Ureter (tissue), 1 donor: ENCODE measurements at places on chromosomes 6 and 20. TPM values are rescaled to one million over a fixed set of nuclear protein-coding genes. Genes with fewer than 3 reads are reported as not detected.

Gene BPIFB4
- not detected for total RNA-seq

Gene CDSN
- not detected for total RNA-seq

Gene TREML1
- total RNA-seq: 0.86 TPM

Gene CYP21A2
- total RNA-seq: 3.8 TPM

Gene PROKR2
- not detected for total RNA-seq

Gene FOXF2
- 3.4 TPM for total RNA-seq

Gene TRIM10
- total RNA-seq: not detected

Gene ZC2HC1B
- not detected for total RNA-seq

Gene RAB44
- total RNA-seq: 1.0 TPM

Gene MKKS
- 16.7 TPM for total RNA-seq

Gene MYH7B
- total RNA-seq: 1.4 TPM

Gene GDAP1L1
- not detected for total RNA-seq

Gene CLDN20
- total RNA-seq: not detected

Gene CFB
- 41.4 TPM for total RNA-seq

Gene TSPO2
- not detected for total RNA-seq

Gene ANKEF1
- 9.0 TPM for total RNA-seq

Gene TCP11
- total RNA-seq: not detected

Gene FERMT1
- total RNA-seq: 41.8 TPM

Gene DEF6
- 28.0 TPM for total RNA-seq

Gene C20orf144
- total RNA-seq: not detected

Gene PBOV1
- total RNA-seq: not detected

Gene HLA-DOA
- 25.6 TPM for total RNA-seq

Gene RALY
- 111 TPM for total RNA-seq

Gene KCNQ2
- not detected for total RNA-seq

Gene PSORS1C2
- not detected for total RNA-seq

Gene TFAP2D
- total RNA-seq: not detected

Gene BPIFB2
- total RNA-seq: not detected

Gene PRKN
- 12.1 TPM for total RNA-seq

Gene STK35
- total RNA-seq: 21.2 TPM

Gene RSPO3
- 4.1 TPM for total RNA-seq

Gene ARFGEF3
- 40.1 TPM for total RNA-seq

Gene POPDC3
- not detected for total RNA-seq

Gene OR2J3
- not detected for total RNA-seq

Gene ID4
- total RNA-seq: 32.5 TPM

Gene MDFI
- total RNA-seq: 36.7 TPM

Gene VGLL2
- total RNA-seq: not detected

Gene SLC22A16
- total RNA-seq: not detected

Gene COL21A1
- 9.3 TPM for total RNA-seq

Gene COL20A1
- total RNA-seq: not detected

Gene ALDH5A1
- 39.6 TPM for total RNA-seq

Gene RSPH4A
- total RNA-seq: 0.55 TPM

Gene STMND1
- total RNA-seq: not detected

Gene SEMG1
- not detected for total RNA-seq

Gene DUSP15
- 4.7 TPM for total RNA-seq

Gene MUCL3
- not detected for total RNA-seq

Gene BACH2
- total RNA-seq: 4.3 TPM

Gene GTSF1L
- total RNA-seq: not detected

Gene TBXT
- not detected for total RNA-seq

Gene TUBB2B
- 2.8 TPM for total RNA-seq

Gene SYNDIG1
- 4.6 TPM for total RNA-seq

Gene RCAN2
- total RNA-seq: 19.8 TPM

Gene C6orf58
- 0.55 TPM for total RNA-seq

Gene PSMB9
- total RNA-seq: 20.1 TPM

Gene BTNL2
- not detected for total RNA-seq

Gene HLA-DRB1
- total RNA-seq: 109 TPM

Gene RGS17
- 3.3 TPM for total RNA-seq

Gene TSBP1
- not detected for total RNA-seq

Gene RAET1E
- 5.5 TPM for total RNA-seq

Gene HLA-DQB1
- total RNA-seq: 6.3 TPM
